Kidney capillary endothelial cell (primary cell): ENCODE measurements at places on chromosomes 12 and 14.

DNA sequence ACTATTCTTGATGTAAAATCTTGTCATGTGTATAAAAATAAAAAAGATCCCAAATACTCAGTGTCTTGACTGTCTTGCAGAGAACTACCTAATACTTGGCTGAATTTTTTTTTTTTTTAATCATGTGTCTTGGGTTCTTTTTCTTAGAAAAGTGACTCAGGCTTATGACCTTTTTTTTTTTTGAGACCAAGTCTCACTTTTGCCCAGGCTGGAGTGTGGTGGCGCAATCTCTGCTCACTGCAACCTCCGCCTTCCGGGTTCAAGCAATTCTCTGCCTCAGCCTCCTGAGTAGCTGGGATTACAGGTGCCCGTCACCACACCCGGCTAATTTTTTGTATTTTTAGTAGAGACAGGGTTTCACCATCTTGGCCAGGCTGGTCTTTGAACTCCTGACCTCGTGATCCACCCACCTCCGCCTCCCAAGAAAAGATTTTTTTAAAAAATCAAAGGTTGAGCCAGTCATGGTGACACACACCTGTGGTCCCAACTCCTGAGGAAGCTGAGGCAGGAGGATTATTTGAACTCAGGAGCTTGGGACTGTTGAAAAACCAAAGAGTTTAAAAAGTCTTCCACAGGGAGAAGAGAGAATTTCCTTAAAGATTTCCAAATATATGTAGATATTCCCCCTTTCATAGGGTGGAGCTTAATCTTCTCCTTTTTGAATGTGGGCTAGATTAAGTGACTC is 17.7 kb upstream of the TDG start:
- DNase-seq: no peak

DNA sequence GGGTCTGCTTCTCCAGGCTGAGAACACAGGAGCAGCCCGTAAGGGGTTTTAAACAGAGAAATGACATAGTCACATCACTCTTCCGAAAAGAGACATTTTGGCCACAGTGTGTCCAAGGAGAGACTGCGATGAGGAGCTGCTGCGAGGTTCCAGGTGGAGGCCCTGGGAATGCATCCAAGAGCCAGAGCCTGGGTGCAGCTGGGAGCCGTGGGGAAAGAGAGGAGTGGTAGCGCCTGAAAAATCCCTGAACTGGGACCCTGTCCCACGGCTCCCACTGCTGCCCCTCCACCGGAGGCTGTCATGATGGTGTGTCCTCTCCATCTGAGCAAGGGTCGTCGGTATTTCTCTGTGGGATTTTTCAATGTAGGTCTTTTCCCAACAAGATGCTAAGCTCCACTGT is 146.9 kb downstream of the BCL11B start:
- DNase-seq: no peak

DNA sequence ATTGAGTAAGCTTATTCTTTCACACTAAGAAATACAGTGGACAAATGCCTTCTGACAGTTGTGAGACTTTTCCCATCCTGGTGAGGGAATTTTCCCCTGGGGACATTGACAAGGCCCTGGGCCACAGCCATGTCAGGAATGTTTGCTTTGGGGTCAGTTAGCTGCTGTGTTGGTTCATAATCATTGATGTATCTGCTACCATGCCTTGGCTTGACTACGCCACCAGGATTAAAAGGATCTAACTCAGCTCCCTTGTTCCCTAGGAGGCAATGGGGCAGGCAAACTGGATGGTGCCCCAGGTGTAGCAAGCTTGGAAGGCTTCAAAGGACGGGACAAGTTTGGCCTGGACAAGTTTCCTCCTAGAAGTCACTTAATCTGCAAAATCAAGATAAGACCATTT is 3.1 kb upstream of the CCDC88C start:
- DNase-seq: no peak

DNA sequence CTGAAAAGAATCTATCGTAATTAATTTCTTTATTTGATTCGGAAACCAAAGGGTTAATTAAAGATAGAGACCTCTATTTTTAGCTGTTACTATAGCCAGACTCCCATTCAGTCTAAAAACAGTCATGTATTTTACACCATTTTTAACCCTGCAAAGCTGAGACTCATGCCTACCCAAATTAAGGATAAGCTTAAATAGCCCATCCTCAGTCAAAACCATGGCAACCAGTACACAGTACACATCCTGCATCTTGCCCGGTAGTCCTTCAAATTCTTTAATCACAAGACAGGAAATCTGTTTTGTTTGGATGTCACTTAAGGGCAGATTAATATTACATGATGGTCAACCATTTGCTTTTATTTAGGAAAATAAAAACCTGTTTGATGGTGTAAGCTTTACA is 25.5 kb upstream of the KCNK10 start:
- DNase-seq: no peak

DNA sequence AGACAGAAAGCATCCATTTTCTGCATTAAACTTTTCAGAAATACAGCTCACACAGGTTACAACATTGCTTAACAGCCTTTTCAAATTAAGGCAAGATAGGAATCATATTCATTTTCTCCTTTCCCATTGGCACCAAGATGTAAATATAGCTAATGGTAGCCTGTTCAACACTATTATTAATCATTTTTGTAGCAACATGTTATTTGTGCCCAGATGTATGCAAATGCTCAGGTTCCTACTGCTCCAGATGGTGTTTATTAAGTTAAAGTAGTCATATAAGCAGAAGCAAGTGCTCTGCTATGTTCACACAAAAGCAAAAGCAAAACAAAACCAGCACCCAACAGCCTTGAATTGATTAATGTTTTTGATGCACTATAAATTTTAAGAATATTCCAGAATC is 1110.6 kb downstream of the SLC6A15 start:
- no peak for DNase-seq

DNA sequence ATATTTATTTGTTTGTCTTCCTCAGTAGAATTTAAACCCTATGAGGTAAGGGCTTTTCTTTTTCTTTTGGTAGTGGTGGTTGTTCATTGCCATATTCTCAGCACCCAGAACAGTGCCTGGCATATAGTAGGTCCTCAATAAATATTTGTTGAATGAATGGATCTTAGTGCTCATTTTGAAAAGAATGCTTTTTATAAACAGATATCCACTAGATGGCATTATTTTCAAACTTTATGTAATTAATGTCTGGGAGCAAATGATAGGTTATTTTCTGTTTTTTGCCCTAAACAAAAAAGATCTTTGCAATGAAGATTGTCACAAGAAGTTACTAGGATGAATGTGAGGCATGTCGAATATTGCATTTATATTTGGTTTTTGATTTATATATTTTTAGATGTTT is 64.1 kb downstream of the RAD51B start:
- DNase-seq: peak; percentile 25

GRCh38 chr14:78143489-78144145 is 26.6 kb upstream of the NRXN3 start:
- no peak for DNase-seq

DNA sequence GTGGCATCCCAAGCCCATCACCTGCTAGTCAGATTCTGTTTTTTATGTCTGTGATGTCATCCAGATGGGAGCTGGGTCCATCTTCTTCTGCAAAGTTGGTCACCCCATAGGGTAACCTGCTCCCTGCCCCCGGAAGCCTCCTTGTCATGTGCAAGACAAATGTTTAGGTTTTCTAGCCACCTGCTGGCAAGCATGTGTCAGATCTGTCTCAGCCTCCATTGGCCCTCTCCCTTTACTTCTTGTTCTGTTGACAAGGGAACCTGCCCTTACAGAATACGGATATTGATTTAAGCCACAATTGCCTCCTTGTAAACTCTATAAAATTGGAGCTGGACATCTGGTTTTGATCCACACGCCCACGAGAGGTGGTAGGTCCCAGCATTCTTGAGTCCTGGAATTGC is 7.5 kb downstream of the NTF3 start:
- DNase-seq: no peak

GRCh38 chr12:124720004-124720680 is 143.5 kb downstream of the SCARB1 start:
- DNase-seq: no peak

GRCh38 chr14:105533391-105533790 is 7.0 kb downstream of the TMEM121 start:
- DNase-seq: no peak

DNA sequence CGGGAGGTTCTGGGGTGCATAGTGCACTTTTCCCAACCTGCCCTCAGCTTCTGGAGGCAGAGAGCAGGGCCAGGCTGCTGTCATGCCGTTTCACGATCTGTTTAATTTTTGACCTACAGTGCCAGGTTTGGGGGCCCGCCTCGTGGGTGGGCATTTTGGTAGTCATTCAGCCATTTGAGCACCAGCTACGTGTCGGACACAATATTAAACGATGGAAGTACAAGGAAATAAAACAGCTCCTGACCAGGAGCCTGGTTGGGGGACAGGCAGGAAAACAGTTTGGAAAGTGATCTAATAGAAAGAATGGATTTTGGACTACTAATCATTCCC is 708 bp downstream of the FNTB start:
- DNase-seq: peak; percentile 18

DNA sequence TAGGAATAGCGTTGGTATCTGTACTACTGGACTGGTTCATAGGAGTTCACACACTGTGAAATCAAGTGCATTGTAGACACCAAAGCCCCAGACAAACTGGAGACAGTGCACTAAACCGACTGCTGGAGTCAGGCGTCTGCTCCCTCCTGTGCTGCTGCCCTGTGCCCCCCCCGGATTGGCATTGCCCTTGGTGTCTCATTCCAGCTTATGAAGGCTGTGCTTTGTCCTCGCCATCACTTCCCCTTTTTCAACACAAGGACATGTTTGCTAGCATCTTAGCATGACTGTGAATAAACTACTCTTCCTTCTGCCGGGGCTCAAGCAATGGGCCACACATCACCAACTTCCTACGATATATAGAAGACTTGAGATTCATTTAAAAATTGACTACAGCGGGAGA is 84.0 kb downstream of the TMCC3 start:
- no peak for DNase-seq

DNA sequence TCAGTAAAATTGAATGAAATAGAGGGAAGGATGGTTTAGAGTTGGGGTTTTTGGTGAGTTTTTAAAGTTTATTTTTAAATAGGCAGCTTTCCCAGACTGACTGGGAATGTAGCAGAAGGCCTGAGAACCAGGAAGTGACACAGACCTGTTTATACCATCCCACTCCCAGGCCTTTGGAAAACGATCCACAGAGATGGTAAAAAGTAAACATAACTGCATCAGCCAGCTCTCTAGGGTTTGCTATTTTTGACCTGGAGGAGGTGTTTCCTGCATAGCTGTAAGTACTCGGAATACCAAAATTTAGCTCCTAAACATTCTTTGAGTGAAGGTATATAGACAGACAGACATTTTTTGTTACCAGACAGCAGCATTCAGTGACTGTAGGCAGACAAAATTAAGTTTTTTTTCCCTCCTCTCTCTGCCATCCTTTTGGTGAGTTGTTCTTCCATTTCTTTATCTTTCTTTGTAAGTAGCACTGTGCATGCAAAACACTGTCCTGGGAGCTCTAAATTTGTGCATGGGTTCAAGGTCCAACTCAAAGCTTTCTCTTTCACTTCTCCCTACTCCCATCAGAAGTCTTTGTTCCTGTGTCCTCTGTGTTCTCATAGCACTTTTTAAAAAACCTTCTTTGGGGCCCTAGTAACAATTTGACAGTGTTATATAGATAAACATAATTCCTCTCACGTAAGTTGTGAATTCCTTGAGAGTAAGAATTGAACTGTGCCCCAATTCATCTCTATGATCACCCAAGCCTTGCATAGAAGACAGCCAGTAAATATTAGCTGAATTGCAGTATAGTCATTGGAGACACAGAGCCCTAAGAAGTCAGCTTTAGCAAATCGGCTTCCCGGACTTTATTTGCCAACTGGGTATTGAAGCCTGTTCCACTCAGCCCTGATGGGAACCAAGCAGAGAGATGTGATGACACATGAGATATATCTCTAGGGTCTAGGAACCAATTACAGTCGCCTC is 37.4 kb downstream of the SUSD6 start:
- DNase-seq: peak; percentile 69

DNA sequence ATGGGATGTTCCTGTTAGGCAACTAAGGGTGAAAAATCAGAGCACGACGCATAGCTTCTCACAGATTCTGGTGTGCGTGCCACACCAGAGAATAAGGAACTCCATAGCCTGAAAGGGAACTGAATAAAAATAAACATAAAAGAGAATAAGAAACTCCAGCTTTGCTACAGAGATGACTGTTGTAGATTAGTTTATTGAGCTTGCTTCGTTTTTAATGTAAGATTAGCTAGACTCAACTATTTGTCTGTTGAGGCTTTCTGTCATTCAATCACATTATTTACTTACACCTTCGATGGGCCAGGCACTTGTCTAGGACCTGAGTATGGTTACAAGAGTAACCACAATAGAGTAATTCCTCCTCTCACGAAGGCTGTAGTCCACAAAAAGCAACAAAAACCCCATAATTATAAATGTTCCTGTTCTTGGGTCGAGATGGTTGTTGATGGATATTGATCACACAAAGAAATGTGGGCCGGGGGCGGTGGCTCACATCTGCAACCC is 807 bp upstream of the ZCCHC8 start:
- no peak for DNase-seq

DNA sequence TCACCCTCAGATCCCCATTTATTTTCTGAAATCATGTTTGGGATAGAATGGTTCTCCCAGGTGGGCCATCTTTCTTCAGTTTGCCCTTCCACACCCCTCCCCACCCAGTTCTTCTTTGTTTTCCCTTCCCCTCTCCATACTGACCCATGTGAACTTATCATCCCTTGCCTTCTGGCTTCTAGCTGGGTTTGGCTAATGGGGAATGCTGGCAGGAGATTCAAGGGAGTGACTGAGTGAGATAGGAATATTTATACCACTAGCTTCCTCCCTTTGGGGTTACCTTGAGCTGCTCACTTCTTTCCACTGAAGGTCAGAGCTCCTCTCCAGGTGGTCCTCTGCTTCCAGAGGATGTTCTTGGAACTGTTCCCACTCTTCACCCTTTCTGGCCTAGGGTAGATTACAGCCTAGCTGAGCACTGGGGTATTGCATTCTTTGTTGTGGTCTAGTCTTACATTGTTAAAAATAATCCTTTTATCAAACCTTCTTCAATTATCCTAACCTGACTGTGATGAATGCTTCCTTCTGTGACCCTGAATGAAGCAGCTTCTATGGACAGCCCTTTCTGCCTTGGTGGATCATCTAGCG is 88.3 kb upstream of the ATP2B1 start:
- no peak for DNase-seq
